ENCODE measurements at places on chromosomes 3 and 15.

DNA sequence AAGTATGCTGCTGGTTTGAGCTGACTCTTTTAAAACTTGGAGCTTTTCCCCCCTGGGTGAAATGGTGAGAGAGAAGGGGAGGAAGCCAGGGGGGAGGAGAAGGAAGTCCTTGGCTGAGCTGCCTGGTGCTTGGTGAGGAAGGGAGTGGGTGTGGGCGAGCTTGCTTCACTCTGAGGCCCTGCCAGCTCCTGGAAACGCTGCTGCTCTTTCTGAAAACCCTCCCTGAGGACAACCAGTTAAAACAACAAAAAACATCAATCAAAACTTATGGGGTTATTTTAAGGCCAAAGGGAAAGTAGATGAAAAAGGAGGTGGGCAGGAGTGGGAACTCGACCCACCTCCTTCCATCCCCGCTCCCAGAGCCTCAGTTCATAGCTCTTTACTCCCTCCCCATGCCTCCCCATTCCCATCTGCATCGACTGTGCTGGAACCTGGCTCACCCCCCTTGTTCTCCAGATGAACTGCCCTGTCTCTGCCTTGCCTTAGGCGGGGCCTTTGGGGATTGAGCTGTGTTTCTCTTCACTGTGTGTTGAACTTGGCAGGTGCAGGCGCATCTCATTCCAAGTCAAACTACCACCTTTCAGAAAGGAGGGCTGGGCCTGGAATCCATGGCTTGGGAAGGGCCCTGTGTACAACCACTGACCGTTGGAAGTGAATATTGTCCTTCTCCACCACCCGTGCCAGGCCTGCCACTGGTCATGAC, 166.1 kb downstream of the ZNF621 start:
- no peak for DNase-seq

DNA sequence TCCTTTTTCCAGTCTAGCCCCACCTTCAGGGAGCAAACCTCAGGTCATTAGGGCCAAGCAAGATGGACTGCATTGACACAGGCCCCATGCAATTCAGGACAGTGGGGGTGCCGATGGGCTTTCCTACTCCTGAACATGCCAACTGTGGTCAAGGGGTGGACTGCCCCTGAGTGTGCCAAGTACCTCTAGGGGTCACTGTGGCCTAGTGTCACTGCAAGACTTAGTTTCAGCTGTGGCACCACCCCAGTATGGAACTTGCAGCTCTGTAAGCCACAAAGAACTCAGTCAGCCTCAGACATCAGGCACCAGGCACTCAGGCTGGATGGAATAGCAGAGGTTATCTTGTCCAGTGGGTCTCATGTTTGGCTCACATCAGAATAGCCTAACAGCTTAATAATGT, 32.3 kb downstream of the EXOG start:
- no peak for DNase-seq

DNA sequence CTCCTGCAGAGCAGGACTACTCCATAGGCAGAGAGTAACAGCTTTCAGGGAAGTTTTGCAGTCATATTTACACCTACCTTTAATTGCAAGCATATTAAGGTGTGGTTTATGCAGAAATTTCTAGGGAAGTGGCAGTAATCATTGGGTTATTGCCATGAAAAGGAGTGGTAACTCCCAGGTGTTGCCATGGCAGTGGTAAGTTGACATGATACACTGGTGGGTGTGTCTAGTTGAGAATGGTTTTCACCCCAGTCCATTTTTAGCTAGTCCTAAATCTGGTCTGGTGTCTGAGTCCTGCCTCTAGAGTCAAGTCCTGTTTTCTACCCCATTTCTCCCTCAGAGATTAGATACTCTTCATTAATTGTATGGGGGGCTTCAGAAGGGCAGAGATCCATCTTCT, 128.4 kb upstream of the GMNC start:
- DNase-seq = no peak

DNA sequence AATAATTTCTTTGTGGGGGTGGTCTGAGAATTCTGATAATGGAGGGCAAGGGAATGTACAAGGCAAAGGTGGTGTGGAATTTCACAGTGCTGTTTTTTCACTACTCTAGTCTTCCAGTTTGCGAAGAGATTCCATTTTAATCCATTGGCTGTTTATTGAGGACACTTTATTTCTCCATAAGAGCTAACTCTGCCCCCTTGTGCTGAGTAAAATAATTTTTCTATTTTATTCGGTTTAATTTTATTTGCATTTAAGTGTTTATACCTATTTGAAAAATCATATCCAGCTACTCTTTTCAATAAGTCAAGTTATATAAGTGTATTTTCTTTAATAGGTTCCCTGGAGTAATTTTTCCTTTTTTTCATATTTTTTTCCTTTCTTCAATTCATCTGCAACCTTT, 840.1 kb downstream of the TUSC7 start:
- no peak for DNase-seq

DNA sequence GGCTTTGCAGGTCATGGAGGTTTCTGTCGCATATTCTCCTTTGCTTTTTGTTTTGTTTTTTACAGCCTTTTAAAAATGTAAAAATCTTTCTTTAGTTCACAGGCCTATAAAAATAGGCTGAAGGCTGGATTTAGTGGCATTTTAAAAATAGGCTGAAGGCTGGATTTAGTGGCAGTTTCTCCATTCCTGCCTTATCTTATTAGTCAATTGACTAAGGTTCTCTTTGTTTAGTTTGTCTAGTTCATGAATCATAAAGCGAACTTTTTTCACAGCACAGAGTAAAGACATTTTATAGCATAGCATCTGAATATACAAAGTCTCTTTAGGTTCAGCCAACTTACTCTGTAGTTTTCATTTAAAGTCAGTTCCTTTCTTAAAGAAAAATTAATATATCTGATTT, 31.4 kb downstream of the AP4E1 start:
- no peak for DNase-seq

- no peak for DNase-seq
Measured at GRCh38 chr15:79954661-79955060, 16.3 kb downstream of the BCL2A1 start.

Data from stimulated activated CD8-positive, alpha-beta memory T cell treated with anti-CD3 and anti-CD28 coated beads, Interleukin-2, amount 100 ng/mL, for 1 hour (primary cell).